CD8-positive, alpha-beta memory T cell (primary cell): ENCODE measurements at places on chromosomes 2 and 18.

- DNase-seq = no peak
Measured at GRCh38 chr2:157334335-157334734, 8.7 kb upstream of the ERMN start.

GRCh38 chr2:88180605-88181240 is 10.6 kb downstream of the THNSL2 start:
- DNase-seq = no peak

DNA sequence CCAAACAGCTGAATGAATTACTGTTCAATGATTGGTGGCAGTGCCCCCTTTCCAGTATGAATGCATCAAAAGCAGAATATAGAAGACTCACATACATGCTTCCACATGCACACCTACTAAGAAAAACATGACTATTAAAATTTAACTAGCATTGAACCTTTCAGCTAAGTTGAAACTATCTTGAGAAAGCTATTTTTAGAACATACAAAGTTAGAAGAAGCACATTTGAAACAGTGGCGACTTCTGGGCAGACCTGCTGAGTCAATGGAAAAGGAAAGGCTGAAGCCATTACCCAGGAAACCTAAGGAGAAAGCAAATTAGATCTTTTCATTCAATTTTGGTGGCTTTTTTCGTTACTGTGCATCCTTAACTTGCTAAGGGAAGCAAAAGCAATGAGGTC is 55.9 kb downstream of the PLA2R1 start:
- no peak for DNase-seq

GRCh38 chr2:191401287-191401686 is 156.1 kb downstream of the MYO1B start:
- no peak for DNase-seq

GRCh38 chr2:127308586-127309138 is 14.7 kb upstream of the ERCC3 start:
- no peak for DNase-seq

DNA sequence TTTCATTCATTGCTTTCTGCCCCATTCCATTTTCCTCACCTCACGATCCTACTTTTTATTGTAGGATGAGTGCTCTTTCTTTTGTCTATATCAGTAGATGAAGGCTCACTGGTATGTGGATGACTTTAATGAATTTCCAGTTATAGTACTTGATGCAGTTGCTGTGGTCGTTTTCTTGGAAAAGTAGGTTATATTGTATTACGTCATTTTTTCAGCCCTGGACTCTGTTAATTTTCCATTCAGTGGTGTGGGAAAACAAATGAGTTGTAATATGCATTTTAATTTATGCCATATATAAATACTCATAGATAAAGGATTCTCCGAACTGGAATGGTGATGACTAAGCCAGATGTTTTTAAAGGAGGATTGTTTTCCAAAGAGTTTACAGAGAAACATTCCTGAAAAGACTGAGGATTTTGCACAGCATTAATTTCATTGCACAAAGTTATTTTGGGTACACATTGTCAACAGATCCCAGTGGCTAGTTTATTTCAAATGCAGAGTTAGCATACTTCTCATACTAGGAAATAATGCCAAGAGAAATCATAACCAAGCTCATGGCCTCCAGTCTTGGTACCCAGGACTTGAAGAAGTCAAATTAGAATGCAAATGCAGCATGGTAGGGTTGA is 189.7 kb downstream of the PAX3 start:
- DNase-seq = no peak

DNA sequence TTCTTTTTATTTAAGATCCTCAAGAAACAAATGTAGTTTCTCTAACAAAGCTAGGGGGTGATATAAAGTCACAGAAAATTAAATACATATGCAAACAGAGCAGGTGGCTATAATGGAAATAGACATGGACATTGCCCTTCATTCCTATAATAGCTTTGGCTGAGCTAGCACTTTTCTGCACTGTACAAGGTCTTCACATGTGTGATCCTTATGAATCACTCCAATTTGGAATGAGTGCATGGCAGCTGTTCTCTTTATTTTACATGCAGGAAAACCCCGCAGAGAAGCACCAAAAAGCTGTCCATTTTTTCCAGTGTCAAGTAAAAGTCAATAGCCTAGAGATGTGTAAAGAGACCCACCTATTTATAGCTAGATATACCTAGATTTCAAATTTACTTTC is 747.4 kb upstream of the SLC8A1 start:
- DNase-seq = no peak

- no peak for DNase-seq
Measured at GRCh38 chr18:13218368-13218991, at the start of gene LDLRAD4. LDLRAD4 (plus strand) TSS chr18:13218760.

GRCh38 chr2:62540408-62541168 is 34.6 kb upstream of the TMEM17 start:
- no peak for DNase-seq

DNA sequence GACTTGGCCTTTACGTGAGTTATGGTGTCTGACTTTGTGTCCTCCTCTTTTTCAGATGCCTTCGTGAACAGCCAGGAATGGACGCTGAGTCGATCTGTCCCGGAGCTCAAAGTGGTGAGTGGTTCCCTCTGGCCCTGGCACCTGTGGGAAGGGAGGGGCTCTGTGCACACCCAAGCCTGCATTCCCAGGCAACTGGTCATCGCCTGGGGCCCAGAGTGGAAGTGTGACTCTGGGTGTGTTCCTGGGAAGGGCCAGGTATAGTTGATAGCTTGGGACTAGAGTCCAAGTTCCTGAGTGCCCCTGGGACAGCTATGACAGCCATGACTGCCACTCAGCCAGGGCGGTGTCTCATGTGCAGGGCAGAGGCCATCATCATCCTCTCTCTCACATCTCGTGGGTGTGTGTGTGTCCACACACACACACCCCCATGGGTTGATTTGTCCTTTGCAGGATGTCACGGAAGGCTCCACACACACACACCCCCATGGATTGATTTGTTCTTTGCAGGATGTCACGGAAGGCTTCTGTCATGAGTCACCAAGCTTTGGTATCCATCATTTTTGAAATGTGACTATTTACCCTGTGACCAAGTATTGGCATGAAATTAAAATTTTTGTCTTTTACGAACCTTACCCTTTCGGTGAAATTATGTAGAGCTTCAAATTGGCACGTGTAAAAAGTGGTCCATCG is 215.4 kb downstream of the AGAP1 start:
- DNase-seq = no peak

- DNase-seq = no peak
Measured at GRCh38 chr2:129619471-129619870, 360.0 kb upstream of the RAB6C start.

- no peak for DNase-seq
Measured at GRCh38 chr18:11871501-11871900, 20.3 kb downstream of the CHMP1B start.

DNA sequence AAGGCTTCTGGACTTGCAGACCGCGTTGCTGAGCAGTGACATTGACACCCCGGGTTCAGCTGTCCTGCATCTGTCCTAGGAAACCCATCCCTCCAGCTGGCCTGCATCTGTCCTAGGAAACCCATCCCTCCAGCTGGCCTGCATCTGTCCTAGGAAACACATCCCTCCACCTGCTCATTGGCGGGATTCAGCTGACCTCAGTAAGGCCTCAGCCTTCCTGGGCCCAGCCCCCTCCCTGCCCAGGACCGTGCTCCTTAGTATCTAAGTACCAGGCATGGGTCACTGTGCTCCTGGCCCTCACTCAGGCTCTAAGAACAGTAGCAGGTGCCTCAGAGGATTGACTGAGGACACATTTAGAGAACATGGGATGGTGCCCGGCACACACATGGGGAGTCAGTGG is 1.2 kb downstream of the MLPH start:
- DNase-seq = no peak

DNA sequence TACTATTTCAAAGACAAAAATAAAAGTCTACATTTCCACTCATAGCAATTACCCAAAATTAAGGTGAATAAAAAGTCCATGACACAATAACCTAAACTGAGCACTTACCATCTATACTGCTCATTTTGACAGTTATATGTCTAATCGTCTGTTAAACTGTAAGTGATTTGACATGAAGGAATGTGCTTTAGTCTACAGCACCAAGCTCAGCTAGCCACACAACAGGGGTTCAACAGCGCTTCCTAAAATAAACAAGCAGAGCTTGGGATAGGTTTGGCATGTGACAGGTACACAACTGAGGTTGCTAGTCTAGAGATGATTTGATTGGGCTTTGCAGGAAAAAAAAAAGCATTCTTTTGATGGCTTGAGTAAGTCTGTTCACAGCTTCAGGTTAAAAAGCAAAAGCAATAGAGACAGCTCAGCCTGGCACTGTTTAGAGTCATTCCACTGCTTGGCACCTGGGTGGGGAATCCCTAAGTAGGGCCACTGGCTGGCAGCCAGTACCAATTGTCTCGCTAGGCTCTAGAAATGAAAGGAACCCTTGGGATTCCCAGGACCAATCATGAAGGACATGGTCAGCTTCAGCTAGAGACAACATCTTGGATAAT is 78.6 kb downstream of the BARD1 start:
- DNase-seq = no peak

- DNase-seq = no peak
Measured at GRCh38 chr2:20483194-20483895, 36.5 kb downstream of the RHOB start.

GRCh38 chr18:77087393-77088141 is 45.0 kb downstream of the MBP start:
- DNase-seq = no peak

DNA sequence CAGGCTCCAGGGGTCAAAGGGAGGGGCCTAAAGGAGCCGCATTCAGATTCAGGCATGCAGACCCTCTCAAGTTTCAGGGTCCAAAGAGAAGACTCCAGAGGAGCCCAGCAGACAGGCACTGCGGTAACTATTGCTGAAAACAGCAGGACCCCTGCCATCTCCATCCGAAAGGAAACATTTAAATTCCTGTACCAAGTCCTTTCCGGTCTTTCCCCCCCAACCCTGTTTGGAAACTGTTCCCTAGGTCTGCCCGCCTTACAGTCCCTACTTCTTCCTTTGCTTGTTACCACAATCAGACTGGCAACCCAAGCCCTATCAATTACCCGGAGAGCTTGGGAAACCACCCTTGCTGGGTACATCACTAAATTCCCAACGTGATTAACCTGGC is 82.0 kb downstream of the DNMT3A start:
- no peak for DNase-seq

GRCh38 chr18:12408247-12408869 is 629 bp downstream of the PRELID3A start:
- DNase-seq = peak; percentile 15

GRCh38 chr2:10224734-10225133 is 78.0 kb upstream of the HPCAL1 start:
- no peak for DNase-seq

GRCh38 chr2:232436381-232437194 is 19.4 kb upstream of the ALPI start:
- DNase-seq = no peak

GRCh38 chr2:161078211-161078539 is 82.1 kb upstream of the TANK start:
- DNase-seq = no peak

GRCh38 chr2:153072077-153072476 is 353.7 kb downstream of the ARL6IP6 start:
- no peak for DNase-seq

- no peak for DNase-seq
Measured at GRCh38 chr2:119932809-119933208, 80.1 kb upstream of the EPB41L5 start.

GRCh38 chr2:177296040-177296439 is 31.5 kb upstream of the NFE2L2 start:
- no peak for DNase-seq

DNA sequence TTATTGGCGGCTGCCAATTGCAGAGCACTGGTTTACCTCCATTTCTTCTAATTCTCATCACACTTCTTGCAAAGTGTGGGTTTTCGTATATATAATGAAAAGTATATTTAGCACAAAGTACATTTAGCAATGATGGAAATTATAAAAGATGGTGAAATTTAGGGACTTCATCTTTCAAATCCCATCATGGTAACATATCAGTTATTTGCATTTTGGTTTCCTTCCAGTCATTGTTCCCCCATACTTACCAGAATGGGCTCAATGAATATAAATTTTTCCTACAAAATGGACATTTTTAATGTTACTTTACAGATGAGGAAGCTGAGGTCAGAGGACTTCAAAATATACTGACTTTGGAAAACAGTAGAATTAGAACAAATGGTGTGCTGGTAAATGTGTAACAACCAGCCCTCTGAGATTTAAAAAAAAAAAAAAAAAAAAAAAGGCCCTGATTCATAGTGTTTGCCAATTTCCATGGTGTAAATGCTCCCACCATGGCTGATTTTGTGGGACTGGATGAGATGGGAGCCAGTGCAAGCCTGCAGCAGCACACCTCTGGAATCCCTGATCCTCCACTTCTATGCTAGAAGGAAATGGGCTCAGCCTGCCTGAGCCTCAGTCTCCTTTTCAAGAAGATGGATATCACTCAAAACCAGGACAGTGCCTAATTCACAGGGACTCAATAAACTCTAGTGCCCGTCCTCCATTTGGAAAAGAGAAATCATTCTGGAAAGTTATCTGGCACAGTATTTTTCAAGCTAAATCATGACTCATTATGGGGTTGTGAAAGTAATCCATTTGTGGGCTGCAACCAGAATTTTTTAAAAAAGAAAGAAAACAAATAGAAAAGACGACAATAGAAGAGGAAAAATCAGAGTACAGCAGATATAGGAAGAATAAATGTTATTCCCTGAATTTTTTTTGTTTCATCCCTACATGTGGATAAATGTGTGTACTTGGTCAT is 34.0 kb downstream of the LBH start:
- DNase-seq = no peak

DNA sequence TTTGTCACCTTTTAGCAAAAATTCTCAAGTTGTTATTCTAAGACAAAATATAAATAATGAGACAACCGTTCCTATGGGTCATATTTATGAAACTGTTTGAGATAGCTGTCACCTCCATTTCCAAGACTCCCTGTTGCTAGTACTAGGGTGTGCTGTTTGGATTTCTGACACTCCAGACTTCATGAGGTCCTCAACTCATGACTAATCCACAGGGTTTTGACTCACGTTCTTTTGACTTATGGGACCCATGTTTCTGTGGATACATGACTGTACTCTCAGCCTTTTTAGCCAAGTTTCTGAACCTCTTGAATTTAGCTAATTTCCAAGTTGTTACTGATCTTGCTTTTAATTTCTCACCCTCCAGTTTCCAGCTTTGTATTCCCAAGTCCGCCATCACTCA is 178.7 kb upstream of the FAM98A start:
- no peak for DNase-seq

GRCh38 chr2:176122683-176123410 is at the start of gene HOXD9:
HOXD9 (plus strand) TSS chr2:176122719; CDS start chr2:176122769, 50 bp downstream.
- no peak for DNase-seq
